ENCODE measurements at places on chromosomes 7 and 10.

DNA sequence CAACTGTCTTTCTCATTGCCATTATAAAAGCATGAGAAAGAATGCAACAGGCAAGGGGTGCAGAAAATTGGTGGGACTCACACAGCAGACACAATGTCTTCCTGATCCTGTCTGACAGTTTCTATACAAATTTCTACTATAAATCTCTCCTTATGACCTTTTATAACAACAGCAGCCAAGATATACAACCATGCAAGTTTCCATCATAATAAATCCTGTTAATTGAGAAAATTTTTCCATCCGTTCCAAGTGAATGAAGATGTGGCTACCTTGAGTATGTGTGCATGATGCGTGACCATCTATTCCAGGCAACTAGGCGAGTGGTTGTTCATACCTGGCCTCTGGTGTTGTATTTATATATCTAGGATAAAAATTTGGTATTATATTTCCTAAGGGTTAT, 216.7 kb downstream of the BBS9 start:
- no peak for DNase-seq

DNA sequence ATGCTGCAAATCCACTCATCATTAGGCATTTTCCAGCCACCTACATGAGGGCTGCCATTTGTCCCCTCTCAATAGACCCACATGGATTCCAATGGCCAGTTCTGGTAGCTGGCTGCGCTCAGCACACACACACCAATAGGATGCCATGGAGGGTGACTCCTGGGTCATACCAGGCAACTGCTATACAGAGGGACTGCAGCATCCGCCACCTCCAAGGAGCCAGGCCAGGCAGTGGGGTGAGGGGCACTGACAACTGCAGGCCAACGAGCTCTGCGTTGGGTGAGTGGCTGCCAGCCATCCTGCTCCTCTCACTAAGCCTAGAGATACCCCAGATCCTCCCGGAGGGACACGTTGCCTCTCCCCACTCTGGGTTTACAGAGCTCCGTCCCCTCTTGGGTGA, 118.8 kb upstream of the NANOS1 start:
- no peak for DNase-seq

GRCh38 chr7:17120756-17121155, 177.7 kb upstream of the AHR start:
- no peak for DNase-seq

DNA sequence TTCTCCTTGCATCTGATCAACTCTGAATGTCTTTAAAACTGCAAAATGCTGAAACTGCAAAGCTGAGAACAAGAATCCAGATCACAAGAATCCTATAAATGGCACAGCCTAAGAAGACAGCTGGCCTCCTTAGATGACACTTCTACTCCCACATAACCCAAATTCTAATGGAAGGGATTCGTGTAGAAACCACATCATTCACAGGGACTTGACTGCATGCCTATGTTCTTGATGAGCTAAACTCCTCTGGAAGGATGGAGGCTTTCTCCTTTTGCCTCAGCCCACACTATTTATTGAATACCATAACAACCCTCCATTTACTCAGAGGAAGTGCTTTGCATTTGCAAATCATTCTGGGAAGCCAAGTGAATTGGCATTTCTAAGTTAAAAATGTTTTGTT, 252.5 kb upstream of the VWC2 start:
- DNase-seq, result no peak
